ENCODE measurements at places on chromosomes 12 and 14. TPM values are rescaled to one million over a fixed set of nuclear protein-coding genes. Genes with fewer than 3 reads are reported as not detected.

SERPINA12 gene
- total RNA-seq = not detected

RNASE1 gene
- total RNA-seq = 0.17 TPM

SLC25A47 gene
- not detected for total RNA-seq

GLT8D2 gene
- 0.25 TPM for total RNA-seq

LIN7A gene
- 0.14 TPM for total RNA-seq

LYZ gene
- 0.45 TPM for total RNA-seq

RHEBL1 gene
- 3.4 TPM for total RNA-seq

CD163 gene
- 0.15 TPM for total RNA-seq

ANHX gene
- total RNA-seq = not detected

RNF212B gene
- not detected for total RNA-seq

SERPINA10 gene
- total RNA-seq = not detected

OR10AD1 gene
- not detected for total RNA-seq

ADAM20 gene
- total RNA-seq = not detected

PMEL gene
- total RNA-seq = 1.4 TPM

HCAR2 gene
- not detected for total RNA-seq

FOXG1 gene
- total RNA-seq = 0.10 TPM

CABP1 gene
- 0.21 TPM for total RNA-seq

LRRIQ1 gene
- 1.0 TPM for total RNA-seq

ERH gene
- total RNA-seq = 327 TPM

ATL1 gene
- total RNA-seq = 5.5 TPM

REP15 gene
- 0.52 TPM for total RNA-seq

TOMM20L gene
- not detected for total RNA-seq

KCNA5 gene
- not detected for total RNA-seq

TSPAN11 gene
- 0.20 TPM for total RNA-seq

KRT71 gene
- total RNA-seq = not detected

ANKS1B gene
- 0.63 TPM for total RNA-seq

POTEM gene
- total RNA-seq = not detected

CELA1 gene
- not detected for total RNA-seq

TCTN2 gene
- 13.6 TPM for total RNA-seq

FGF6 gene
- total RNA-seq = not detected

ERP27 gene
- total RNA-seq = not detected

POMT2 gene
- total RNA-seq = 30.6 TPM

SLCO1A2 gene
- 0.29 TPM for total RNA-seq

CISTR gene
- total RNA-seq = not detected

AKAP3 gene
- not detected for total RNA-seq

GYS2 gene
- total RNA-seq = not detected

IL22 gene
- total RNA-seq = not detected

FGF23 gene
- total RNA-seq = not detected

PRORP gene
- 34.9 TPM for total RNA-seq

STYK1 gene
- 0.30 TPM for total RNA-seq

BBS10 gene
- 4.4 TPM for total RNA-seq

TESPA1 gene
- not detected for total RNA-seq

LAG3 gene
- 2.1 TPM for total RNA-seq

GPX2 gene
- total RNA-seq = 195 TPM

PTCSC3 gene
- not detected for total RNA-seq

FRS2 gene
- 11.5 TPM for total RNA-seq

DLGAP5 gene
- 31.4 TPM for total RNA-seq

YAF2 gene
- 19.4 TPM for total RNA-seq

MIP gene
- not detected for total RNA-seq

TAS2R43 gene
- total RNA-seq = not detected

NXPH4 gene
- total RNA-seq = 5.1 TPM

TAS2R46 gene
- not detected for total RNA-seq

SYNDIG1L gene
- total RNA-seq = not detected

LTBR gene
- 229 TPM for total RNA-seq

ANO4 gene
- total RNA-seq = 0.14 TPM
